Activated naive CD4-positive, alpha-beta T cell treated with anti-CD3 and anti-CD28 coated beads, Interleukin-2, amount 50 U/mL, for 16 hours (primary cell): ENCODE measurements at places on chromosomes 2 and 18.

GRCh38 chr2:85064927-85065577 lies 68.1 kb upstream of the TCF7L1 start:
- no peak for DNase-seq

DNA sequence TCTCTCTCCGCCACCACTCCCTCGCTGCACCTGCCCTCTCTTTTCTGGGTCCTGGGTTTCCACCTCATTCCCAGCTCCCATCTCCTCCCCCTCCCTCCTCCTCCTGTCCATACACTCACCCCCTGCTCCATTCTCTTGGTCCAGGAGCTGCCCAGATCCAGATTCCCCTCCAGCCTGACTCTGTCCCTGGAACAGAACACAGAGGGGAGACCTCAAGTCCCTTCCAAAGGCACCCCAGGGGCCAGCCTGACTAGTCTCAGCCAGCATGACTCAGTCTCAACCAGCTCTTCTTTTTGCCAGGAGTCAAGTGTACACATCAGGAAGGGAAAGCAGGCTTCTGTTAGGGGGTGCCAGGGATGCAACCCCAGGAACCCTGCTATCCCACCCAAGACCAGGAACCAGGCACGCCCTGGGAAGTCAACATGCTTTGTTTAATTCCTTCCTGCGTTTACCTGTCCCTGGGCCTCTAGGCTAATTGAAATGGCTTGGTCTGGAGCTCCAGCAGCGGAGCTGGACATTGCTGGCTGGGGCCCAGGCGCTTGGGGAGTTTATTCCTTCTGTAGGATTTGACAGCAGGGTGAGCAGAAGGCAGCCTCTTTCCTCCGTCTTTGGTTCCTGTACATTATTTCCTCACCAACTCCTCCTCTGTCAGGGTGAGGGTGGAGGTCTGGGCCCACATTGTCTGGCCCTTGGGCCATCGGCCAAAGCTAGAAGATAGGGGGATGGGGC lies 28.4 kb upstream of the SELENOI start:
- no peak for DNase-seq

- DNase-seq, result no peak
Observed at GRCh38 chr2:126312579-126312978, 343.4 kb upstream of the GYPC start.

DNA sequence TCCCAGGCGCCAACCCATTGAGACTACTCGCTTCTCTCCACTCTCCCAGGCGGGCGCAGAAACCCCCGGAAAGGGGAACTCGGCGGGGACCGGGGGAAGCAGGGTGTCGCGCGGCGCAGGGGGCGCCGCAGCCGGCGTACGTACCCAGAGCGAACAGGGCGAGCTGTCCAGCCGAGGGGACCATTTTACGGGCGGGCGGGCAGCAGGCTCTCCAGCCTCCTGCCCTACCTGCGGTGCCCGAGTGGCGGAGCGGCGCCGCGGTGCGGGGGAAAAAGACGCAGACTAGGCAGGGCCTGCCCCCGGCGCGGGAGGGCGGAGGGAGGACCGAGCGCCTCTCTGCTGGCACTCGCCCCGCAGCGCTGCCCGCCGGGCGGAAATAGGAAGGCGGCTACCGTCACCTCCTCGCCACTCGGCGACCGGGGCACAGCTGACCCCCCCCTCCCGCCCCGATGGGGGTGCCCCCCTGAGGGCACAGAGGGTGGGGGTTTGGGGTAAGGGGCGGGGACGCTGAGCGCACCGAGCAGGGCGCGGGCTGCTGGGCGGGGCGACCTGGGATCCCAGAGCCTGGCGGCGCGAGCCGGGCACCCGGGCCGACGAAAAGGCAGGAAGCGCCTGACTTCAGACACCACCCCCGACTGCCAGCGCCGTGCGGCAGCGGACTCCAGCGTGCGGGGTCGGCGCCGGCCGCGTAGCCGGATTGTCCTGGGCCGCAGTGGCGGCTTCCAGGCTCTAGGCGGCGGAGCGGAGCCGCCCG lies at the start of gene TGFA:
TSS of gene TGFA (minus strand) at position 243 of the 754 bp plus-strand sequence. CDS start at position 184, 59 bp downstream.
- DNase-seq, result peak; percentile 79

DNA sequence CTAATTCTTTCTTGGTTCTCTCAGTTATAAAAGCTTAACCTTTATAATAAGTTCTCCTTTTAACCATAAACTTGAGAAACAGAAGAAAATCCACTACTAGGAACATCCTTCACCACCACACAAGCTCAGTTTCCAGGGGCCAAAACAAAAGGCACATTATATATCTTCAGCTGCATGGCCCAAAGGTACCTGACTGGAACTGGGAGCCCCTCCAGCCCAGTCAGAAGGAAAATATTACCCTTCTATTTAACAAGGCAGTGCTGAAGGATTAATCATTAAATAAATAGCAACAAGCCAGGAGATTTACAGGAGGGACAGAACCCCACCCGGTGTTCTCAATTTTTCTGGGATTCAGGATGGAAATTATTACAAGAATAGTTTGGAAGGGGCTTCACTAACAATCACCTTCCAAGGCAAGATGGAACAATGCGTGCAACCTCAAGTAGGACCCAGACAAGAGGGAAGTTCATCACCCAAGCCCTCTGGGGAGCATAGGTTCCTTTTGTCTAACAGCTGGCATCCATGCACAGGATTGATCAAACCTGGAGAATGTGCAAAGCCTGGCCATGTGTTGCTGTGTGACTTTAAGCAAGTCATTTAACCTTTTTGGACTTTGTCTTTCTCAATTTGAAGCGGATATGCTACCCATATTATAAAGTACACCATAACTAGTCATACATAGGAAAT lies 159.6 kb upstream of the SETBP1 start:
- no peak for DNase-seq

- DNase-seq, result no peak
Observed at GRCh38 chr2:43194121-43194869, 32.1 kb downstream of the ZFP36L2 start.

GRCh38 chr2:164371916-164372315 lies 249.4 kb downstream of the GRB14 start:
- no peak for DNase-seq

DNA sequence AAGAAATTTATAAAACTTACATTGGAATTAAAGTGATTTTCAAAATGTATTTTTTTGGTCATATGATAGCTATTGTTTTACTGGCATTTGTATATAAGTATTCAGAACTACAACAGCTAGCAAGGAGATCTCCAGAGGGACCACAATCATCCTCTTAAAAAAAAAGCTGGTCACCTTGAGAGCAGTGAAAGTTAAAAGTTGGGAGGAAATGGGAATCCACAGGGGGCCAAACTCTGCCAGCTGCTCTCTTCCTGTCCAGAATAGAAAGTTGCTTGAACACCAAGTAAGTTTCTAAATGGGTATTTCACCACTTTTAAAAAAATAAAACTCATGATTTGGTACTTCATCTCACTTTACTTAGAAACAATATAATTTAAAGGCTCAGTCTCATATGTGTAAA lies 1025.1 kb downstream of the LRP1B start:
- no peak for DNase-seq

DNA sequence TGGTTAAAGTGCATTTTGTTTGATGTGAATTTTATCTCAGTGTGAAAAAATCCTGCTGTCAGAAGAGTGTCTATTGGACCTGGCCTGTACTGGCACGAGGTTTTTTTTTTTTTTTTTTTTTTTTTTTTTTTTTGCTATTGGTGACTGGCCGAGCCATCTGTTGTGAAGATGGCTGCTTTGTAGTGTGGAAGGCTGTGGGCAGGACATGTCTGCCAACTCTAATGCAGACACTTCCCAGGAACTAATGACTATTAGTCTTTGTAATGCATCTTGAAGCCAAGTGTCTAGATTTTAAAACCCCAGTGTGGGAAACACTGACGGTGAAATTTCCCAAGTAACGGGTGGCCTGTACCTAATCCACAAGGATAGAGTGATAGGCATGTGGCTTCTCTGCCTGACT lies 34.3 kb downstream of the ZAP70 start:
- no peak for DNase-seq

- DNase-seq, result no peak
Observed at GRCh38 chr2:63122921-63123320, 72.3 kb downstream of the OTX1 start.

- no peak for DNase-seq
Observed at GRCh38 chr2:197908990-197909776, 104.8 kb downstream of the PLCL1 start.

DNA sequence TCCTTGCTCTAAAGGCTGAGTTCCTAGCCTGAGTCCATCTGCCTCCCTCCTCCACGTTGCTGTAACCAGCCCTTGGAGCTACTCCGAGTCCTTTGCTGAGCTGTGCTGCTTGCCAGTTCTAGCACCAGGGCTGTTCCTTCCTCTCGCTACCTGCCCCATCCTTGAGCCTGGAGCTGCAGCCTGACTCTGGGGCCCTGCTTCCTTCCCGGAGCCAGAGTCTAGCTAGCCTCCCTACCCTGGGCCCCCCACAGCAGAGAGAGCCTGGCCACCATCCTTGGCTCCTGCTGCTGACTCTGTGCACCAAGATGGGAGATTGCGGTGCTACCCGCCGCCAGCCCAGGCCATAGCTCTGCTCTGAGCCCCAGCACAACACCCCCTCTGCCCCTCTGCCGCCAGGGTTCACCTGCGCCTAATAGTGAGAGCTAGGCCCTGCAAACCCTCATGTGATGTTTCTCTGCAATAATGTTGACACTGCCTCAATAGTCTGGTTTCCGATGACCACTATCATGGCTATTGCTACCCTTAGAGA lies 135.9 kb upstream of the ASB18 start:
- no peak for DNase-seq

- no peak for DNase-seq
Observed at GRCh38 chr18:69664399-69664798, 263.7 kb downstream of the DOK6 start.

- no peak for DNase-seq
Observed at GRCh38 chr18:42174909-42175308, 219.9 kb downstream of the PIK3C3 start.

- peak; percentile 69 for DNase-seq
Observed at GRCh38 chr2:234288974-234289455, 207.9 kb downstream of the ARL4C start.

GRCh38 chr2:65277118-65277517 lies 49.5 kb downstream of the ACTR2 start:
- no peak for DNase-seq

- peak; percentile 49 for DNase-seq
Observed at GRCh38 chr2:232315049-232315922, 63.3 kb upstream of the ALPP start.

- no peak for DNase-seq
Observed at GRCh38 chr18:34543356-34543755, 166.7 kb upstream of the DTNA start.

DNA sequence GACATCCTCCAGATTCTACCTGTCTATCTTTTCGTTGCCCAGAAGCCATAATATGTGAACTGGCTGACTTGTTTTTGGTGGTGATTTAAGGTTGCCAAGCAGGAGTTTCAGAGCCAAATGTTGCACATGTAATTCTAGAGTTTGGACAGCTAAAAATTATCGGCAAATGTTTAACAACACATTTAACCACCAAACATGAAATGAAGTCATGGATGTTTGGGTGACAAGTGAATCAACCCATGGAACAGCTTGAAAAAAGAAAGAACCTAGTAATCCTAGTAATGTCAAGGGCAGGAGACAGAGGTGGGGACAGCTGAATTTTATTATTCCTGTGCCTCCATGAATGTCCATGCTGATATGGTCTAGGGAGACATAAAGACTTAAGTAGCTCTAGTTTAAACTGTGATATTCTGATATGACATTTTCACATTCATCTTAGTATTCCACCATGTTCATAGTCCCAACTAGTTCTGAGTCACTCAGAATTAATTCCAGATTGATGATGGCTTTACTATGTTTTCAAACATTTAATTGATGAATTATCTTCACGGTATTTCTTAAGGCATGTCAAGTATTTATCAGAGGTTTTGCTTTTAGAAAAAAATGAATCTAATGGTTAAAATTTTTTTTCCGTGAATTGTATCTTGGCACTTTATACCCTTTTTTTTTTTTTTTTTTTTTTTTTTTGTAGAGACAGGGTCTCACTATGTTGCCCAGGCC lies 101.7 kb downstream of the SOCS6 start:
- DNase-seq, result no peak

DNA sequence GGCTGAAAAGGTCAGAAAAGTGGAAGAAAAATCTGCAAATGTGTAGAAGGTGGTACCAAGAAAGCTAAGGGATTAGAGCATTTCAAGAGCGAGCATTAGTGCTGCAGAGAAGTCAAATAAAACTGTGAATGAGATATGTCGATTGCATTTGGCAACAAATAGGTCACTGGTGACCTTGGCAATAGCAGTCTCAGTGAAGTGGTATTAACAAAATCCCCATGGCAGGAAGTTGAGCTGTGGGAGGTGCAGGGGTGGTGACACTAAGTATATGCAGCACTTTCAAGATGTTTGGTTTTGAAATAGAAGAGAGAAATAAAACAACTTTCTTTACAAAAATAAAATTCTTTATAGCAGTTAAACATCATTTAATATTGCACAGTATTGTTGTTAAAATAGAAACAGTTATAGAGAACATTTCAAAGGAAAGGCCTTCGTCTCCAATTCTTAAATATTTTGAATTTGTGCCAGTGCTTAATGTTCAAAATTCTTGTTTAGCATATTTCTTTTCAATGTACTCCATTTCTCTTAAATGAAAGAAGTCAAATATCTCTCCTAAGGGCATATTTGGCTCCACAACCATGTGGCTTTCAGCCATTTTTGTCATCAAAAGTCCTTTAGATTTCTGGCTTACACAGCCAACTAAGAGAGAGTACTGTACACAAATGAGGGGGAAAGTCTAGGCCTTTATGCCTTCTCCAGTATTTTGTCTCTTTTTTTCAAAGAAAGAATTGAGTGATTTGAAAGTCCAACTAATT lies 443.0 kb upstream of the MMADHC start:
- DNase-seq, result no peak

DNA sequence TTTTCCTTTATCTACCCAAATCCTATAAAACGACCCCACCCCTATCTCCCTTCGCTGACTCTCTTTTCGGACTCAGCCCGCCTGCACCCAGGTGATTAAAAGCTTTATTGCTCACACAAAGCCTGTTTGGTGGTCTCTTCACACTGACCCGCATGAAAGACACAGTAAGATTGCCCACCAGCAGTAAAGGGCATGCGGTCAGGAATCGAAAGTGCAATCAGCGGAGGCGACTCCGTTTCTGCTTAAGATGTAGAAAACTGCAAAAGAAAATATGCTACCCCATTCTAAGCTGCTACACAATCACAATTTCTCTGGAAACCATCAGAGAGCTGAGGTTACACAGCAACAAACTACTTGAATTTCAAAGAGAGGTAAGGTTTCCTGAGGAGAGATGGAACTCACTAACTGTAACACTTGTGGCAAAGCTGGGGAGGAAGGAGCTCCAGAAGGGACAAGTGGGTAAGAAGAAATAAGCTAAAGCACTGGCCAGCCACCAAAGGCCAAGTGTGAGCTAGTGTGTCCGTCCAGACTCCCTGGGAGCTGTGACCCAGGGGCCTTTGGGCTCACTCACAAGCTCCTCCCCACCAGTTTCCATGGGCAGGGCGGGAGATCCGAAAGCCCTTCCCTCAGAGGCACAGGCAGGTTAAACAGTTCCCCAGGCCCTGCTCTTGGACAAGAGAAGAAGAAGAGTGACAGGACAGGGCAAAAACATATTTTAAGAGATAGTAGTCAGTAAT lies 72.8 kb upstream of the TGFA start:
- no peak for DNase-seq
